Stimulated activated CD4-positive, alpha-beta T cell treated with anti-CD3 and anti-CD28 coated beads, Interleukin-4, amount 100 ng/mL, for 1 hour (primary cell): ENCODE measurements at places on chromosomes 16 and 17.

DNA sequence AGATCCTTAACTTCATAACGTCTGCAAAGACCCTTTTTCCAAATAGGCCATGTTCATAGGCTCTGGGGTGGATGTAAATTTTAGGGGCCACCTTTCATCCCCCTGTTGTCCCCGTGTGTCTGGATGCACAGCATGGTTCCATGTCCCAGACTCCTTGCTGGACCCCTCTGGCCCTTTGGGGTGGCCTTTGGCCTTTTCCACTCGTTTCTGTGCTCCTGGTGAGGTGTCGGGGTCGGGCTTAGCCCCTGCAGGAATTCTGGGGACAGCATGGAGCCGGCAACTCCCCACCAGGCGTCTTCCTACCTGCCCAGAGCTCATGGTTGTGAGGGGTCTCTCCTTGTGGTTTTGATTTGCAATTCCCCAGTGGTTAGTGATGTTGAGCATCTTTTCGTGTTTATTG, 183.5 kb downstream of the SEC14L1 start:
- no peak for DNase-seq

DNA sequence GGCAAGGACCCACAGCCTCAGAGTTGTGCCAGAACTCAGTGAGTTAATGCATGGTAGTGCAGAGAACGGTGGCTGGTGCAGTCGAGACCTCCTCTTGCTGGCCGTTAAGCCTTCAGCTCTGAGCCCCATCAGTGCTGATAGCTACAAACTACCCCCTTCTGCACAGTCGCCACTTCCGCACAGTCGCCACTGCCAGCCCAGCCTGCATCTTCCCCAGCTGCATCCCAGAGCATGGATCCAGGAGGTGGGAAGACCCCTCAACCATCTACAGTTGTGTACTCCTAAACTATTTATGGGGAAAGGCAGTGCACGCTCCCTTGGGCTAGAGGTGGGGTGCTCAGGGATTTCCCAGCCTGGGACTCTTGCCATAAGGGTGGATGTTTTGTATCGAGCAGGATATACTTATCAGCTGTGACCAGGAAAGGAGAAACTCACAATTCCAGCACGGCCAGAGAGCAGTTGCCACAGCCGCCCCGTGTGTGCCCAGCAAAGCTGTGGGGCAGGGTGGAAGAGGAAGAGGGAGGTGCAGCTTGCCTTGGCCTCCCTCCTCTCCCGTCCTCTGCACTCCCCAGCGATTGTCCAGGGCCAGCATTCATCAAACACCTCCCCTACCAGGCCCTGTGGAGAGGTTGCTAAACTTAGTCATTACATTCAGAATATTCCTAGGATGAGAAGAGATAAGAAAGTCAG, 49.5 kb upstream of the CMIP start:
- no peak for DNase-seq

DNA sequence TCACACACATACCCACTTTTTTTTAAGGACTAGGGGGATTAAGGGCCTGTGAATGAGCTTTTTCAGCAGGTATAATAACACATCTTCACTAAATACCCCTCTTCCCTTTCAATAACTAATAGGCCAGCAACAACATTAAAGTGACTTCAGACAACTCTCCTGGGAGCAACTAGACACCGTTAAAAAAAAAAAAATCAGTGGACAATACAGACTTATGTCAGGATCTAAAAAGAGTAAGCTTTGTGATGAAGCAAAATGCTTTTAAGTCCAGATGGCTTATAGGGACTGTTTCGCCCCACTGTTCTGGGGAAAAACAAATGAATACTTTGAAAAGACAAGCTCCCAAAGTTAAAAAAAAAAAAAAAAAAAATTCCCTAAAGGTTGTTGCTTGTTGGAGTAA, 29.0 kb downstream of the SPAG9 start:
- DNase-seq, result no peak

GRCh38 chr17:13413001-13413400, 188.7 kb downstream of the HS3ST3A1 start:
- no peak for DNase-seq

DNA sequence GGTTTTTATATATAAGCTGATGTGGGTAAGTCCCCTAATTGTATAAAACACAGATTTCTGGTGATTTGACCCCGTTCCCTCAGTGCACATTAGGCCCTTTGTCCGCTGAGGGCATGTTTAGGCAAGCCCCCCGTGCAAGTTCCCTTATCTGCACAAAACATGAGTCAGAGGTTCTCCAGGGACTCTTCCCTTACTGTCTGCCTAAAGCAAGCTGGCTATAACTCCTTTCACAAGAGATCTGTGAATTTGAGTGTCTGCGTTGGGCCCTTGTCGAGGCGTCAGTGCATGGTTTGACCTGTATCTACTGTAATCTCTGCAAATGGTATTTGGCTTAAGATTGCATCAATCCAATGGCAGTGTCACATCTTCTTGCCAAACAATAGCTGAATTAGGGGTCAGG, 712.8 kb downstream of the CDH8 start:
- no peak for DNase-seq

GRCh38 chr17:47707056-47707804, 13.3 kb downstream of the TBKBP1 start:
- DNase-seq, result no peak

GRCh38 chr17:58267347-58268324, 13.1 kb downstream of the MPO start:
- no peak for DNase-seq

GRCh38 chr16:86771506-86772460, 193.4 kb downstream of the FOXL1 start:
- DNase-seq, result no peak

DNA sequence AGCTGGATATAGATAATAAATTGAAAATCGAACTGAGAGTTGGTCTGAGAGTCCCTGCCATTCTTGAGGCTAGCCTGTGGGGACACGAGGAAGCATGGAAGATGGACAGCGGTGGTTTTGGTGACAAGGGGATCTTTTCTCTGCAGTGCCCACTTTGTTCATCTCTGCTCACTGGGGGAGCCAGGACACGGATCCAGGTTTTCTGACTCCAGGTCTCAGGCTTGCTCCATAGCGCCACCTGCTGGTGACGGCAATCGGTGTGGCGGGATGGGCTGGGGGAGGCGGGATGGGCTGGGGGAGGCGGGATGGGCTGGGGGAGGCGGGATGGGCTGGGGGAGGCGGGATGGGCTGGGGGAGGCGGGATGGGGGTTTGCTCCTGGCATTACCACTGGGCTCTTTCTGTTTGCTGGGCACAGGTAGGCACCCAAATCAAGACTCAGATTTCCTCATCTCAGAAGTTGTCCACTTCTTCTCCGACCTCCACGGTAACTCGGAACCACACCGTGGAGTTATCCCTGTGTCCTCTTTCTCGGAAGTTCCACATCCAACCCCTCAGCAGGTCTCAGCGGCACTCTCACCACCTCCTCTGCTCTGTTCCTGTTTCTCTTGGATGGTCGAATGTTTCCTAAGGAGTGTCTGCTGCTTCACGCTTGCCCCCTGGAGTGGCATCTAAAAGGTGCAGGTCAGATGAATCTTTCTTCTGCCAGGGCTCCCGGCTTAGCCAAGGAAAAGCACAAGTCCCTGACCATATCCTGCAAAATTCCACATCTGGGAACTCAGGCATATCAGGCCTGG, 142.4 kb downstream of the CYLD start:
- DNase-seq, result peak; percentile 23

- peak; percentile 96 for DNase-seq
Measured at GRCh38 chr16:8621572-8622314, at the start of gene METTL22. Gene METTL22, plus strand, starts transcription at chr16:8621698. Its CDS starts 3,968 bp downstream, at chr16:8625666.

GRCh38 chr16:1152123-1152638, 725 bp upstream of the CACNA1H start:
- DNase-seq, result no peak

DNA sequence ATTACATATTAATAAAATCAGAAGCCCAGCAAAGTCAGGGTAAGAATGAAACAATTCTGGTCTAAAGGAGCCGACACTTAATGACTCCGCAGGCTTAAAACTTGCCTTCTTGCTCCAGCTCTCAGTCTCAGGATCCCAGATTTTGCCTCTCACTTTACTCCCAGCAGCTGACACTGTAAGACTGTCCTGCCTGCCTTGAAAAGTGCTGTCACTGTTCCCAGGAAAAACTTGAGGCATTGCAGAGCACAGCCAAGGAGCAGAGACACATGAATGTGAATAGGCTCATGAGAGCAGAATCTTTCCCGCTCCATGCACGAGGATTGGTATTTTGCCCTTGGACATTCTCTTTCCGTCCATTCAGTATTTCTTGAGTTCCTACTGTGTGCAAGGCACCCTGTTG, 457.6 kb upstream of the ZFHX3 start:
- no peak for DNase-seq

- DNase-seq, result no peak
Measured at GRCh38 chr17:30315106-30315505, 18.8 kb downstream of the TMIGD1 start.

- DNase-seq, result no peak
Measured at GRCh38 chr16:82363026-82363816, 193.2 kb upstream of the MPHOSPH6 start.

- DNase-seq, result no peak
Measured at GRCh38 chr17:29847527-29848400, 82.3 kb downstream of the SSH2 start.

DNA sequence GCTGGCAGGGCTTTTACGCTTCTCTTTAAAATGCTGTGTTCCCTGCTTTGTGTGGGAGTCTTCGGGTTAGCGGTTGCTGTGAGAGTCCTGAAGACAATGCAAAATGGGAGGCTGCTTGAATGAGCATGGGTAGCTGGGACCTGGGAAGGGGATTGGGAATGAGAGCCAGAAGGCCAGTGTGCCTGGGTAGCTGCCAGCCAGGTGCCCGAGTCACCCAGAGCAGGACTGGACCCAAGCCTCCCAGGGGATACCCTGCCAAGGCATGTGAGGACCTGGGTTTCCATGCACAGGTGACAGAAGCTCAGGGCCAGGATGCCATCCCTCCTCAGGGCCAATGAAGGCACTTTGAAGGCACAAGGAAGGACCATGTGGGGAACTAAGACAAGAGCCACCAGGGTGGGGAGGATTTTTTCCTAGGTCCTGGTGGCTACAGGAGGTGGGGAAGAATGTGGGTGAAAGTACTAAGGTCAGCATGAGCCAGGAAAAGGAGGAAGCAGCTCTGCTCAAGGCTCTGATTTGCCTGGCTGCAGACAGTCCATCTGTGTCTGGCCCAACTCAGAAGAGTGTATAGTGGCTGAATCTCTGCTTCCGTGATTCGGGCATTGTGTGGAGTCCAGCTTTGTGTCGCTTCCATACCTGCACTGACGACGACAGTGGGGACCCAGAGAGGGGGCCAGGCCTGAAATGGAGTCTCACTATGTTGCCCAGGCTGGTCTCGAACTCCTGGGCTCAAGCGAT, 20.5 kb downstream of the TMEM94 start:
- no peak for DNase-seq

DNA sequence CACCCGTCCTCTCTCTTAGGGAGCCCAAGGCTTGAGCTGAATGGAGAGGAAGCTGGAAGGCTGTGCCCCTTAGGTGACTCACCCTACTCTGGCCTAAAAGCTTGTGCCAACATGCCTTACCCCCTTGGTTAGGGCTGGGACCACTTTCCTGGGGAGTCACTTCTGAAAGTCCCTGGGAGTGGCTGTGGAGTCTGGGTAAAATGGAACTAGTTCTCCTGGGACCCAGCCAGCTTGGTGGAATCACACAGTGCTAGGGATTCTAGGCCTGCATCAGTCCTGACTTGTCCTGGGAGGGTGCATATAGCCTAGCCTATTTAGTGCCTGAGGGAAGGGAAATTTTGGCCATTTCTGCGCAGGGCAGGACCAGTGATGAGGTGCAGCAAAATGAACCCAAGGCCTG, 10.5 kb downstream of the MMP28 start:
- DNase-seq, result no peak

DNA sequence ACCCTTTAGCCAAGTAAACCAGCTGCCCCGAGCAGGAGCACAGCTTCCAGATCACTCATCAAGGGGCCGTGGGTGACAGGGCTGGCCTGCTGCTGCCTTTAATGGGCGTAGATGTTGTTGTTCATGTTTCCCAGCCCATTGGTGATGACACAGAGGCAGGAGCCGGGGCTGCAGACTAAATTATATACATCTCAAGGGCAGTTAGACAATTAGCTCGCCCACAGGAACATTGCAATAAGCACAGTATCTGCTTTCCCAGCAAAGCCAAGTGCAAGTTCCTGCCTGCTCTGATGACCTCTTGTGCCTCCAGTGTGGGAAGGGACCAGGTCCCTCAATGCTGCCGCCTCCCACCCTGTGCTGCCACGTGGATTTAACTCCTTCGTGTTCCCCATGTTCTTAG, 485.8 kb downstream of the MAF start:
- DNase-seq, result no peak

GRCh38 chr16:70686376-70687101, 686 bp upstream of the MTSS2 start:
- DNase-seq, result no peak

- DNase-seq, result no peak
Measured at GRCh38 chr16:70685061-70685937, 554 bp downstream of the MTSS2 start.

DNA sequence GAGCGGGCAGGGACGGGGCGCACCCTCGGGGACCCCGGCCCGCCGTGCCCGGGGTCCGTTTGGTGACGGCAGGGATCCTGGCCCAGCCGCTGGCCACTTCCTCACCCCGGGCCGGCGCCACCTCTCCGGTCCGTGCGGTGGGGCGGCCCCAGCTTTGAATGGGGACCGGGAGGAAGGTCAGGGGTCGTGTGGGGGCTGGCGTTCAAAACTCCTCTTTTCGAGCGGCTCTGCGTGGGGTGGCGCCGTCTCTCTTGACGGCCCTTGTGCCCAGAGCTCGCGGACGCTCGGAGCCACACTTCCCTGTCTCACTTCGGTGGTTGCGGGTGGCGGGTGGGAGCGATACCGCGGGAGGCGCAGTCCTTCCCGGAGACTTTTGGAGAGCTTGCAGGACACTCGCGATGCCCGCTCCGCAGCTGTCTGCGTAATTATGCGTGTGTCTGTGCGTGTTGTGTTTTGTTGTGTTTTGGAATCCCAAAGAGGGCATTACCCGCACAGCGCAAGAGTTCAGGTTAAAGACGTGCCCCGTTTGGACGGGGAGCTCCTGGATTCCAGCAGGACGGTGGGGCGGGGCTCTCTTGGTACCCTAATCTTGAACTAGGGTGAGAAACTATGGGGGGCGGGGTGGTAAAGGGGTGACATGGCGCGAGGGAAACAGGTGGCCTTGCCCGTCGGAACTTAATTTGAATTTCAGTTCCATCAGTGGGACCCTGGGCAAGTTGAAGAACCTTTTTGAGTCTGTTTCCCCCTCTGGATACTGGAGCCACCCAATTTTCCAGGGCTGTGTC, 637 bp downstream of the PLCG2 start:
- DNase-seq, result peak; percentile 6

DNA sequence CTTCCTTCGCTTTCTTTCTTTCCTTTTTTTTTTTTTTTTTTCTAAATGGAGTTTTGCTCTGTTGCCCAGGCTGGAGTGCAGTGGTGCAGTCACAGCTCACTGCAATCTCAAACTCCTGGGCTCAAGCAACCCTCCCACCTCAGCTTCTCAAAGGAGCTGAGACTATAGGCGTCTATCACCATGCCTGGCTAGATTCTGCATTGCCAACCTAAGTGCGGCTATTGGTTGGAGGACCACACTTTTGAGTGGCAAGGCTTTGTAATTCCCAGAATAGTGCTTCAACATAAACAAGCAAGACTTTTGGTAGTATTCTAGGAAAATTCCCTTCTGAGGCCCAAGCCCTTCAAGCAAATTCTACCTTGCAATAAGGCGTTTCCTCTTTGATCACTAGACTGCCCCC, 107.8 kb downstream of the YPEL2 start:
- DNase-seq, result no peak
